Stimulated activated CD4-positive, alpha-beta T cell treated with anti-CD3 and anti-CD28 coated beads, Interleukin-4, amount 100 ng/mL, for 1 hour (primary cell): ENCODE measurements at places on chromosomes 2 and 18.

GRCh38 chr2:42256505-42256904 is 87.4 kb downstream of the EML4 start:
- DNase-seq = no peak

GRCh38 chr2:218476676-218477075 is 57.8 kb downstream of the VIL1 start:
- DNase-seq = no peak

GRCh38 chr2:196284866-196285557 is 113.6 kb upstream of the STK17B start:
- no peak for DNase-seq

- DNase-seq = no peak
Observed at GRCh38 chr2:239192975-239193374, 207.8 kb downstream of the HDAC4 start.

GRCh38 chr2:56681659-56682396 is 498.0 kb downstream of the CCDC85A start:
- no peak for DNase-seq

- no peak for DNase-seq
Observed at GRCh38 chr2:7838669-7839068, 843.2 kb upstream of the ID2 start.

- DNase-seq = no peak
Observed at GRCh38 chr2:45390441-45390840, 220.6 kb downstream of the SRBD1 start.

DNA sequence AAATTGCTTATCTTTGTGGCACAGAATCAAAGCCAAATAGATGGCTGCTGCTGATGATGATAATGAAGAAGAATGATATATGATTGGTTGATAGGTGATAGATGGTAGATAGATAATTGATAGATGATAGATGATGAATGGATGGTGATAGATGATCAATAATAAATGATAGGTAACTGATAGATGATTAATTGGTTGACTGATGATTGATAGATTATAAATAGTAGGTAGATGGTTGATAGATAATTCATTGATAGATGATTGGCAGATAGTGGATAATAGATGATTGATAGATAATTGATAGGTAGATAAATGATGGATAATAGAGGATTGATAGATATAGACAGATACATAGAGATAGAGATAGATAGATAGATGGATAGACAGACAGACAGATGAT is 430.2 kb downstream of the EIPR1 start:
- DNase-seq = no peak

- no peak for DNase-seq
Observed at GRCh38 chr2:149715005-149715592, 127.5 kb upstream of the MMADHC start.

- DNase-seq = no peak
Observed at GRCh38 chr2:165629776-165630175, 160.3 kb downstream of the CSRNP3 start.

DNA sequence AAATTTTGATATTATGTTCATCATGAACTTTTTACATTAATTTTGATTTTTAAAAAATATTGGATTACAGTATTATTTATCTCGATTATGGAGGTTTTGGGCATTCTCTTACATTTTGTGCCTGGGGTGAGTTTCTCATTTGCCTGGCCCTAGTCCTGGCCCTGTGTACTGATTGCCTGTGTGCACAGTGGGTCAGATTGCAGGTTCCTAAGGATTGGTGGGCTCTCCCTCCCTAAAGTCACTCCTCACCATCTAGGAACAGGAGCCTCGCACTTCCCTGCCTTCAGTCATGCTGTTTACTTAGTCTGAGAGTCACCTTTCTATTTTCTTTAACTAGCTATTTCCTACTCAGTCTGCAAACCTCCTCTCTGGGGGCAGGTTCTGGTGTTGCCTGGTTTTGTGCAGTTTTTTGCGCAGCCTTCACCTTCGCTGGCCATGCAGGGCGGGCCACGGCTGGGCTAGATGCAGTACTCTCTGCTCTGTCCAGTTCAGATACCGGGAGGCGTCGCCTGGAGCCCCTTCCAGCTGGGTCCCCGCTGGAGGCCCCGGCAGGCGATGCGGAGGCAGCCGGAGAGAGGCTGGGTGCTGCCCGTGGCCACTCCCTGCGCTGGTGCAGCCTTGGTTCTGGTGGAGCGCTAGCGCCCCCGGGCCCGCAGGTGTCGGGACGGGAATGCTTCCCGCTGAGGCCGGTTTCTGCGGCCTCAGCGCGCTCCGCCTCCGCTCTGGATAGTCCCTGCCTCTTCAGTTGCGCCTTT is 23.3 kb upstream of the MC5R start:
- DNase-seq = peak; percentile 43

DNA sequence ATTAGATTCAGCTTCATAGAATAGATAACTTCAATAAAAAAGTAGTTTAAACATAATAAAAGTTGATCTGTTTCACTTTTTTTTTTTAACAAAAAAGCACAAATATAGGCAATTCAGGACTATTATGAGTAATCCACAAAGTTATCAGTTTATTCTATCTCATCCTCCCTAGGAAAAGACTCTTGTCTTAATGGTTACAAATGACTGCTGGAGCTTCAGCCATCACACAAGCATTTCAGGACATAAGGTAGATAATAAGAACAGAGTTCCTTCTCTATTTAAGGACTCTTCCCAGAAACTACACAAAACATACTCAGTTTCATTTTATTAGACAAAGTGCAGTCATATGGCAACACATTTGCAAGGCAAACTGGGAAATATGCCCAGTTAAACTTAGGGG is 357.6 kb upstream of the SETBP1 start:
- no peak for DNase-seq
